CD4-positive, alpha-beta T cell treated with Interleukin-4 for 4 hours (primary cell): ENCODE measurements at places on chromosomes 6 and 20.

GRCh38 chr20:42067174-42067573 lies 449.0 kb upstream of the CHD6 start:
- no peak for DNase-seq

DNA sequence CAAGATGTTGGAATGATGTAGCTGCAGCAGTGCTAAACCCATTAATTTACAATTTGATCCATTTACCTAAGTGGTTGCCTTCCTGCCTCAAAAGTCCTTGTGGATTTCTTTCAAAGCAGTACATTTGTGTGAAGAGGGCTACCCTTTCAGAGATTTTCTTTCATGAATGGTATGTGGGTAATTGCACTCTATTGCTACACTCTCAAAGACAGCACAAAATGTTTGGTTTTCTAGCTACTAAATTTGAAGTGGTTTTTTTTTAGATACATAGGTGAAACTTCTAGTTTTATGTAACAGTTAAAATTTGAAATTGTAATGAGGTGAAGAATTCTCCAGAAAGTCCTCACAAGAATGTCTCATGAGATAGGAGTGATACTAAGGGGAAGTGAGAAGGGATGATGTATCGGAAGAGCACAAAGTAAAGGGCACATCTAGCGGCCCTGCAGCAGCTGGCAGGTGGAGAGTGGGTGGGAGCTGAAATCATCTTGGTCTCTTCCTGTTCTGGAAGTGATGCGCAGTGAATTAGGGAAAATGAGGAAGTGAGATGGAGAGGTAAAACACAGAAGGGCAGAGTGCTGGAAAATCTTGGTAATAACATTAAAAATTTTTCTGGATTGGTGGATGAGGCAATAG lies 236.8 kb upstream of the MAN1A1 start:
- no peak for DNase-seq

- DNase-seq, result peak; percentile 36
These were observed 16.5 kb downstream of the TNFAIP3 start for GRCh38 chr6:137883400-137884148.

DNA sequence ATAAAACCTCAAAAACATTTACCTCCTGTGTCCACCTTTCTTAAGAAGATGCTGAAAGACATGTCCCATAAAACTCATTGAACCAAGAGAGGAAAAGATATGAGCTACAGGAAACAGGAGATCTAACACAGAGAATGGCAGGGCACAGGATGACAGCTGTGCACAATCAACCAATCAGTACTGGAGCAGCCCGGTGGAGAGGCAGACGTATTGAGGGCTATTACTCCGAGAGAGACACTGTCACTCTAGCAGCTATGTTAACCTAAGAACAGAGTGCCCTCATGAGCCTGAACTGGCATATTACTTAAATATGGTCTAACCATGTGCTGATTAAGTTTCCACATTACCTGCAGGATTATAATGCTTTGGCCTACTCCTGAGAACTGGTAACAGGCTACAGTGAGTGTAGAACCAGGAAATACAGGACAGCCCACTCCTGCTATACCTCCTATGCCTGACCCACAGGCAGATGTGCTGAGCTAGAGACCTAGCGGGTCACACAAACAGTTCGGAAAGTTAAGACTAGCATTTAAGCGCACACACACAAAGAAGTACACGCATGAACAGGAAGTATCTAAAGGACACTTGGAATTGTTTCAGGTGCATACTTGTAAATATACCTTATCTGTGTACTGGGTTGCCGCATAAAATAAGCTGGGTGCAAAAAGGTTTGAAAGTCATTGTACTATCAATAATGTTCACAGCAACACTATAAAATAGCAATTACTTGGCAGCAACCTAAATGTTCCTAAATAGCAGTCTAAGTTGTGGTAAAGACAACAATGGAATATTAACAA lies 199.3 kb upstream of the SHLD1 start:
- DNase-seq, result no peak

GRCh38 chr6:114941078-114941477 lies 598.3 kb upstream of the HS3ST5 start:
- DNase-seq, result no peak

GRCh38 chr6:6610031-6610591 lies 21.6 kb downstream of the LY86 start:
- peak; percentile 30 for DNase-seq

GRCh38 chr20:53738945-53739798 lies 145.5 kb upstream of the ZNF217 start:
- DNase-seq, result no peak

DNA sequence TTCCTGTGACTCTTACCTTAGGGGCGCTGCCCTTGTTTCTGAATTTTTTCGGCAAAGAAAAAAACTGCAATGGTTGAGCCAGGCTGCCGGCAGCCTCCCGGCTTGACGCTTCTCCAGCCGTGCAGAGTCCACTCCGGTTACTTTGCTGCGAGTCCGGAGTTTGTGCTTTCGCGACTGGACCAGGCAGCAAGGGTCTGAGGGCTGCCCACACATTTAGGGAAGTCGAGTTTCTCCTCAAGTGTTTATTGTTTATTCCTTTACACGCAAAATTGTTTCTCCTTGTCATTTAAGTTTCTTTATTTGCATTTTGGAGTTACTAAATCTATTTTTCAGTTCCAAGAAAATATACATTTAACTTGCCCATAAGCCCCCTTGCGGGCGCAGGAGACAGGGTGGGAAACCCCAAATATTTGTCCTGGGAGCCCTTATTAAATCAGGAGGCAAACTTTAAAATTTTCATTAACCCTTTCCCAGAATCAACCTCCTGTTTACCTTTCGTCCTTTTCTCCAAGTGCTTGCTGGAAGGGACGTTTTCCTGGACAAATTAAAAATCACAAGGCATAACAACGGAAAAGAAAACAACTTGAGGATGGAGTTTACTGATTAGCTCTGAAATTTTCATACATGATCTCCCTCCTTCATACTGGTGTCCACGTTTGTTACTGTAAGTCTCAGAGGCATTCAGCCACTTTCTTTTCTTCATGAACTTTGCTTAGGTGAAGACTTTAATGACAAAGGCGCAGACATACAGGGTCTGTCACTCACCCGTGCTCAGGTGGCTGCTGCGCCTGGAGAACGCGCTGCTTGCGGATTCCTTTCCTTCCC lies 1.7 kb upstream of the PDE10A start:
- no peak for DNase-seq

- DNase-seq, result no peak
These were observed 1115.6 kb upstream of the CITED2 start for GRCh38 chr6:140490081-140490480.
